HCT116 (cell line): ENCODE measurements at places on chromosomes 5 and 9.

- no peak for DNase-seq
Observed at GRCh38 chr5:141094481-141095262, at the start of gene PCDHB2. PCDHB2 (plus strand) TSS chr5:141094615; CDS start chr5:141094791, 176 bp downstream.

DNA sequence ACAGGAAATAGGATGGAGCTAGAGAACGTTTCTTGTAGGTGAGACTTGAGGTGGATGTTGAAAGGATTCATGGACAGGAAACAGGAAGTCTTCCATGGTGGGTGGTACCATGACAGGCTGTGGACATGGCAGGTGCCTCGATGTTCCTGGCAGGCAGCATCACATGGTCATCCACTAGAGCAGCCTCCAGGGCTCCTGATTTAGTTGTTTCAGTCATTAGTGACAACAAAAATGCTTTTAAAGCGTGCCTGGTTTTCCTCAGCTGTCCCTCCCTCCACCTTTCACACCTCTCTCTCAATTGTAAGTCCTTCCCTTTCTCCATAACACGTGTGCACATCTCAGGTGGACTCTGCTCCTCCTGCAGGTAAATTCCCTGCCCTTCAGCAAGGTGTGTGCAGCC lies 25.2 kb upstream of the ASPN start:
- no peak for DNase-seq

DNA sequence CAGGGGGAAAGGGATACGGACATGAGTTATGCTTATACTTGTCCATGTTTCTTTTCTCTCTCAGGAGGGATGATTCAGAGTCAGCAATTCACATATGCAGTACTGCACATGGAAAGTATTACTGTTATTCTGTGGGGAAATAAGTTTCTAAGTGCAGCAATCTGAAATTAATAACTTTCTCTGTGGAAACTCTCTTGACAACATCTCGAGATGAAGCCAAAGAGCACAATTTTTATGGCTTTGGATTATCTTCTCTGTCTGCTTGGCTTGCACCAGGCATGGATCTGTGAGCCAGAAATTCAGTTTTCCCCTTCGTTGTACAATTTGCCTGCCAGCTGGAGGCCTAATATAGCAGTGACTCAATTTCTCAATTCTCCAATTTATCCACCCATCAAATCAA lies 2.5 kb upstream of the NDFIP1 start:
- no peak for DNase-seq

DNA sequence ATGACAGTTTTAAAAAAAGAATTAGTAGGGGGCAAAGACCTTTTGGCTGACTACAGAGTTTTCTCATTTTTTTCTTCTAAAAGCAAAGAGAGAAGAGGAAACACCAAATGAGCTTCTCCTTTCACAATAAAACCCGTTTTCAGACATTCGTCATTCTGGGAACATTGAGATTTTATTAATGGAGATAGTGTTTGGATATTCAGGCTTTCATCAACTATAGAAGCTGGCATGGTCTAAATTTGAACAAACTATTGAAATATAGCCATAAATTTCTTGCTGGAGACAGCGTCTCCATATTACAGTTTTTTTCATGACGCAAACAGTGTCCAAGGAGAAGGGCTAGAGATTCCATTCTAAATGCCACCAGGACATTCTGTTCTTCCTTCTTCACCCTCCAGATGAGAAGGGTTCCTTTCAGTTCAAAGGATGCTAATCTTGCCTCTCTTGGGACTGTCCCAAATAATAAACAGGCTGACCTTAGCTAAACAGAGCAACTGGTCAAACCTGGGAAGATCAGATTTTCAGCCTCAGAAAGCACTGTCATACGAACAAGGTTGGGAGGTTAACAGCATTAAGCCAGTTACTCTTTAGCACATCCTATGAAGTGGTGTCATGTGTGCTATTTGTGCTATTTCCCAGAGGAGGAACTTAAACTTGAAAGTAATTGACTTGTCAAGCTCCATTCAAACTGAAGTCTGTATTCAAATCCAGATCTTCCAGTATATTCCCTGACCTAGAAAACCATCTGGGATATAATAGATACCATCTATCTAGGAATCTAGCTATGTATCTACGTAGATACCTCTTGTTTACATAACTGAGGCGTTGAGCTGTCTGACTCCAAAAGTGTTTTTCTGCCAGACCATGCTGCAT lies 125.6 kb downstream of the LPAR1 start:
- DNase-seq, result no peak

GRCh38 chr9:74848153-74848525 lies 39.6 kb downstream of the TRPM6 start:
- no peak for DNase-seq

GRCh38 chr9:108544866-108545265 lies 310.9 kb downstream of the ACTL7B start:
- DNase-seq, result no peak

GRCh38 chr9:11320989-11321388 lies 708.2 kb upstream of the PTPRD start:
- no peak for DNase-seq

- DNase-seq, result no peak
Observed at GRCh38 chr5:146652547-146652946, 136.6 kb upstream of the GPR151 start.

- no peak for DNase-seq
Observed at GRCh38 chr5:154766558-154767281, 11.5 kb downstream of the LARP1 start.

GRCh38 chr5:120007598-120007997 lies 378.2 kb downstream of the FAM170A start:
- no peak for DNase-seq

GRCh38 chr5:132865668-132866341 lies 464 bp downstream of the GDF9 start:
- no peak for DNase-seq

DNA sequence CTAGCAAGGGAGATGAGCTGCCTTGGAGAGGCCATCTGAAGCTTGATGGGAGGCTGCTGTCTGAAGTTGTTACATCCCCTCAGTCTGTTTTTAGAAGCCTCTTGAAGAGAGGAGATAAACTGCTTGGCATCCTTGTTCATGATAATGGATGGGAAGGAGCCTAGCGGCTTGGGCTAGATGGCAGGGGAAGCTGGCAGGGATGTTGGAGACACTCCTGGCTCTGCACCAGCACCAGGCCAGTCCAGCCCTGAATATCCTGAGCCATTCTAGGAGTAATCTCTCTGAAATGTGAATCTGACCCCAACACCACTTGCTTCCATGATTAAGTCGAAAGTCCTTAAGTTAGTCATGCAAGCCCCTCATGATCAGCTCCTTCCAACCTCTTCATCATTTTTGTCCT lies 310.5 kb downstream of the NSG2 start:
- DNase-seq, result no peak
